ENCODE measurements at places on chromosomes 7 and 10. TPM values are rescaled to one million over a fixed set of nuclear protein-coding genes. Genes with fewer than 3 reads are reported as not detected.

Gene ST8SIA6
- 1.2 TPM for total RNA-seq

Gene ERVW-1
- total RNA-seq: not detected

Gene SEMA3C
- 90.6 TPM for total RNA-seq

Gene FAM13C
- total RNA-seq: 12.8 TPM

Gene TUBAL3
- total RNA-seq: not detected

Gene CFAP43
- total RNA-seq: 0.25 TPM

Gene SYT15
- 5.4 TPM for total RNA-seq

Gene C10orf67
- total RNA-seq: not detected

Gene NPSR1
- not detected for total RNA-seq

Gene LOXL4
- 5.2 TPM for total RNA-seq

Gene ACBD7
- not detected for total RNA-seq

Gene PRKAR2B
- 16.5 TPM for total RNA-seq

DNA sequence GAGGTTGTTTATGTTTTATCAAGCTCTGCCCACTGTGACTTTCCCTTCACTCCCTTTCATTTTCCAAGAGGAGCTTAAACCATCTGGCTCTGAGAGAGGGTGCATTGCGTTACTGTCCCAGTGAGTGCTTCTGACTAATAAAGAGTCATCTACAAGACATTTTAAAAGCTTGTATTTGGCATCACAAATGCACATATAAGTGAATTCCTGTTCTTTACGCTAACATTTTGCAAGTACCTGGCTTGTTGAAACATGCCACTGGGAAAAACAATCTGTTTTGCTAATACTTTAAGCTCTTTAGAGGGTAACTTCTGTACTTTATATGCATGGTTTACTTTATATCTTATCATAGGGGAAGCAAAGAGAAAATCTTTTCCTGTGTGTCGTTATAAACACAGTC lies 534.6 kb upstream of the POM121L12 start:
- H3K36me3 ChIP-seq: no peaks in the 10 kb centered on the region
- no peaks in the 10 kb centered on the region for H3K27me3 ChIP-seq
- H3K4me3 ChIP-seq: no peak overlapping the region

DNA sequence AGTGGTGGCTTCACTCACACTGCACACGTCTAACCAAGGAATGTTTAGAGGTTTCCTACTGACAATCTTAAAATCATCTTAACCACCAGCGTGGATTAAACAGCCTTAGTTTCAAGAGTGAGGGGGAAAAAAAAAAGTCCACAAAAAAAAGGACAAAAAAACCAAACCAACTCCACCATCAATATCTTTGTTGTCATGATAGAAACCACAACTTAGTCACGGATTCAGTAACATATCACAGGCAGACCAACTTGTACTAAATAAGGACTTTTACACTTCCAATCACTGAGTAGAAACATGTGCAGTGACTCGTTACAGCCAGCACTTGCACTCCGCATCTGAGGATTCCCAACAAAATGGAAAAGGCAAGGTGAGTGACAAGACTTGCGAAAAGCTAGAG lies 46.5 kb downstream of the FAM171A1 start:
- no peaks in the 10 kb centered on the region for H3K36me3 ChIP-seq
- H3K4me3 ChIP-seq: no peak overlapping the region
- no peaks in the 10 kb centered on the region for H3K27me3 ChIP-seq
- DNase-seq: no peak
- H3K4me1 ChIP-seq: peaks cover 22% of the 10 kb centered on the region
- no peak overlapping the region for H3K27ac ChIP-seq

GRCh38 chr10:44552726-44553125 lies 167.8 kb upstream of the CXCL12 start:
- H3K36me3 ChIP-seq: no peaks in the 10 kb centered on the region
- H3K27ac ChIP-seq: peak overlapping the region; percentile 41
- H3K27me3 ChIP-seq: no peaks in the 10 kb centered on the region
- no peak overlapping the region for H3K4me3 ChIP-seq

DNA sequence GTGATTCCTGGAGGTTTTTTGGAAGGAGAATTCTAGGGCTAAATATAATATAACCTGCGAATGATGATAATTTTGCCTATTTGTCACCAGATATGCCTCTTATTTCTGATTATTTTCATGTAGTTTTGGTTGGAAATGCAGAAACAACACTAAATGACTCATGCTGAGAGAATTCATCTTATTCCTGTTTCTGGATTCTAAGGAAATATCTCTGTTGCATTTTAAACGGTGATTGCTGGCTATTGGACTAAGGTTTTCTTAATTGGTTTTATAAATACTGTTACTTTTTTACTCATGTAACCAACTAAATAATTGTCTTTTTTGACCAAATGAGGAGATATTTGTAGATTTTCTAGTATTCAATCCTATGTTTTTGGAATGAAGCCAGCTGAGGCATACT lies 204.9 kb upstream of the NPSR1 start:
- no peak for DNase-seq
- no peaks in the 10 kb centered on the region for H3K27me3 ChIP-seq
- H3K27ac ChIP-seq: no peak overlapping the region
- H3K4me1 ChIP-seq: no peaks in the 10 kb centered on the region
- H3K4me3 ChIP-seq: no peak overlapping the region

- H3K4me3 ChIP-seq: no peak overlapping the region
- H3K4me1 ChIP-seq: no peaks in the 10 kb centered on the region
- no peak overlapping the region for H3K27ac ChIP-seq
- DNase-seq: no peak
- no peaks in the 10 kb centered on the region for H3K27me3 ChIP-seq
- H3K36me3 ChIP-seq: no peaks in the 10 kb centered on the region
Measured at GRCh38 chr10:130021383-130021950, 57.4 kb upstream of the EBF3 start.

DNA sequence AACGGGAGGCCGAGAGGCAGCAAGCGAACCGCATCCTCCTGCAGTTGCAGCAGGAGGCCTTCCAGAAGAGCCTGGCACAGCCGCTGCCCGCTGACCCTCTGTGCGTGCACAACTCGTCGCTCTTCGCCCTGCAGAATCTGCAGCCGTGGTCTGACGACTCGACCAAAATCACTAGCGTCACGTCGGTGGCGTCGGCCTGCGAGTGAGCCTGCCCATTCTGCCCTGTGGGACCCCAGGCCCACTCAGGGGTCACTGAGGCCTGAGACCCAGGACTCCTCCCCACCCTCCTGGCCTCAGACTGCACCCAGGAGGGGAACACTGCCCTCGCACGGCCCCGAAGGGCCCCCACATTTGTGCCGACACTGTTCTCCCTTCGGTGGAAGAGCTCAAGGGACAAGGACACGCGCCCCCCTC lies 5.6 kb downstream of the TLX1 start:
- peaks cover 33% of the 10 kb centered on the region for H3K4me1 ChIP-seq
- H3K27me3 ChIP-seq: peaks cover 33% of the 10 kb centered on the region
- no peak overlapping the region for H3K27ac ChIP-seq

- H3K27me3 ChIP-seq: no peaks in the 10 kb centered on the region
- no peaks in the 10 kb centered on the region for H3K4me1 ChIP-seq
- no peak overlapping the region for H3K4me3 ChIP-seq
- H3K36me3 ChIP-seq: no peaks in the 10 kb centered on the region
- H3K27ac ChIP-seq: no peak overlapping the region
Measured at GRCh38 chr7:74164985-74165456, 9.1 kb upstream of the EIF4H start.

- no peak for DNase-seq
- no peaks in the 10 kb centered on the region for H3K27me3 ChIP-seq
- H3K27ac ChIP-seq: no peak overlapping the region
- no peaks in the 10 kb centered on the region for H3K36me3 ChIP-seq
- no peak overlapping the region for H3K4me3 ChIP-seq
Measured at GRCh38 chr7:147170341-147171012, 1053.9 kb downstream of the CNTNAP2 start.

GRCh38 chr10:50388181-50388580 lies 136.9 kb upstream of the ASAH2 start:
- H3K4me1 ChIP-seq: peaks cover 33% of the 10 kb centered on the region
- H3K27ac ChIP-seq: no peak overlapping the region
- no peak for DNase-seq

DNA sequence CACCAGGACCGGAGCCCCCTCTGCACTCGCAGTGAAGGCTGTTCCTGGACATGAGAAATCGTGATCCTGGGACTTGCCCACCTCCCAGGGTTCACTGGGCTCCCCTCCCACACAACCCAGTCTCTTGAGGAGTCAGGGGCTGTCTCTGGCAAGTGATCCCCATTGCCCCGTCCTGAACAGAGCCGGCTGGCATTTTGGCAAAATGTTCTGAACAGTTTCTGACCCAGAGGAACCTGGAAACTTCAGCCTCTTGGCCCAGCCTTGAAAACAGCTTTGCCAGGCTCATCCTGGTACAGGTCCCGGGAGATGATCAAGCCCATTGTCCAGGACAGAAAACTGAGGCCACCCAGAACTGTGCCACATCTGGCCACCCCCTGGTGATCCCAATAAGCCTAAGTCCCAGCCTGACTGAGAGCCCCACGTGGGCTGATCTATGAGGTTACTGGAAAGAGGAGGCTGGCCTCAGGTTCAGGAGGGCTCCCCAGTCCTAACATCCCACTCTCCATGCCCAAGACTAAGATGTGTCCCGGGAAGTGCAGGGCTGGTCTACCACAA lies 115.7 kb downstream of the OAT start:
- H3K27me3 ChIP-seq: no peaks in the 10 kb centered on the region
- H3K4me3 ChIP-seq: no peak overlapping the region
- no peaks in the 10 kb centered on the region for H3K4me1 ChIP-seq
- no peak overlapping the region for H3K27ac ChIP-seq
- no peaks in the 10 kb centered on the region for H3K36me3 ChIP-seq
- no peak for DNase-seq

- no peaks in the 10 kb centered on the region for H3K36me3 ChIP-seq
- no peak overlapping the region for H3K27ac ChIP-seq
- peaks cover 14% of the 10 kb centered on the region for H3K4me1 ChIP-seq
- H3K27me3 ChIP-seq: no peaks in the 10 kb centered on the region
Measured at GRCh38 chr10:28180654-28181053, 122.2 kb downstream of the MPP7 start.

DNA sequence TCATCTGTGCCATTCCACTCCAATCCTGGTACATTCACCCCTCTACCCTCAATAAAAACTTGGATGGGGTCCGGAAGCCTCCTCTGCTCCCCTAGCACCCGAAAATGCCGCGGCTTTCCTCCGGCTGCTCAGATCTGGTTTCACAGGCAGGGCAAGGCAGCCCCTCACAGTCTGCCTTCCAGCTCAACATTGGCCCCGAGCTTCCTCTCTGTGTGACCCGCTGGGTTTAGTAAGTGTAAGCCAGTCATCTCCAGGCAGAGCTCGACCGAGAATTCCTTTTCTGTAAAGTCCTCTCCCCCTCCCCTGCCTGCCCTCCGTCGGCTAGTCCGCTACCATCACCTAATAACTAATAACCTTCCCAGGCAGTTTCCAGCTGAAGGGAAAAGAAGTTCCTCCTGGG lies 3.4 kb downstream of the INHBA start:
- DNase-seq: no peak
- peaks cover 22% of the 10 kb centered on the region for H3K4me1 ChIP-seq
- H3K36me3 ChIP-seq: no peaks in the 10 kb centered on the region
- H3K4me3 ChIP-seq: peak overlapping the region; percentile 43
- H3K27me3 ChIP-seq: no peaks in the 10 kb centered on the region

- H3K4me3 ChIP-seq: no peak overlapping the region
- no peak for DNase-seq
- peaks cover 20% of the 10 kb centered on the region for H3K4me1 ChIP-seq
- no peaks in the 10 kb centered on the region for H3K36me3 ChIP-seq
- no peak overlapping the region for H3K27ac ChIP-seq
Measured at GRCh38 chr7:44793919-44794318, 2.6 kb upstream of the PPIA start.

DNA sequence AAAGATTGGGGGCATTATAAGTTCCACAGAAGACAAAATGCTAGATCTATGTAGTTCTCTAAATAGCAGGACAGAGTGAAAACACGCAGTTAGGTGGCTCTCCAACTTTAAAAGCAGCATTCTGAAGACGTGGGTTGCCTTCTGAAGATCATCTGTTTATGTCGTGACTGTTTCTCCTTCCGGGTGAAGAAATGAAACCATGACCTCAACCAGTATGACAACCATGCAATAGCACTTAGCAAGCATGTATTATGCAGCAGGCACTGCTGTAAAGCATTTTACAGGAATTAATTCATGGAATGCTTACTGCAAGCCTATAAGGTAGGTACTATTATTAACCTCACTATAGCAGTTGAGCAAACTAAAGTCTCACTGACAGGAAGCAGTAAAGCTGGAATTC lies 125.2 kb downstream of the SLC25A13 start:
- H3K4me3 ChIP-seq: no peak overlapping the region
- peaks cover 11% of the 10 kb centered on the region for H3K4me1 ChIP-seq
- H3K27me3 ChIP-seq: no peaks in the 10 kb centered on the region
- H3K27ac ChIP-seq: no peak overlapping the region

DNA sequence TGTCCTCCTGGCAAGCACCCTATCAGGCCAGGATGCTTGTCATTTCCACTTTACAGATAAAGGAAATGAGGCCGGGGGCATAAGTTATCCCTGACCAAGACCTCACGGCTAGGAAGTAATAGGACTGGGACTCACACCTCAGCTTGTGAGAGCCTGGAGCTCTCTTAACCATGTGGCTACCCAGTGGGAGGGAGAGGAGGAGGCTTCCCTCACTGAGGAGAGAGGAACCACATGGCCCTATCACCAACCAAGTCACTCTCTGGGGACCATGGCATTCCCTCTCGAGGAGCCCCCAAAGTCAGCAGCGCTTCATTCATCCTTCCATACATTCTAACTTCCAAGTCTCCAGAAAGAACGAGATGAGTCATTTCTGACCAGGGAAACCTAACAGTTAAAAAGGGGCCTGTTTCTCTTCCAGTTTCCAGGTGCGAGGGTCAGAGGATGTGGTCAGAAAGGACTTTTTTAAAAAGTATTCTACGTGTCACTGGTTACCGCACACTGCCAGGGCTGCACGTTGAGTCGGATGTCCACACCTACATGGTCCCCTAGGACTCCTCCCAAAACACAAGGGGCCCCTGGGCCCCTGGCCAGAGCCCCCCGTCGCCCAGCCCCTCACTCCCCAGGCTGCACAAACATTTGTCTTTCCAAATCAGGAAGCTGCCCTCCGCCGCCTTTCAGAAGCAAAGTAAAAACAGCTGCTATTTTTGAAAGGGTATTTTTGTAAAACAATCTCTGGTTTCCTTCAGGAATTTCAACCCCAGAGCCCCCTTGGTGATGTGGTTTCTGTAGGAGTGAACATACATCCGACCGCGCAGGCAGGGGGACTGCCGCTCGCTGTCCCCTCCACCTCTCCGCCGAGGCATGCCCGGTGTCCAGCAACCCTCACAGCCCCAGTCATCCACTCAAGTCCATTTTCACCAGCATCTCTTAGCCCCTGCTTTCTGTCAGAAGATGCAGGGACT lies 128.2 kb upstream of the CHST15 start:
- no peaks in the 10 kb centered on the region for H3K36me3 ChIP-seq
- no peaks in the 10 kb centered on the region for H3K27me3 ChIP-seq
- DNase-seq: no peak
- H3K4me1 ChIP-seq: peaks cover 9% of the 10 kb centered on the region
- H3K27ac ChIP-seq: no peak overlapping the region

Measured in vagina (tissue), 2 donors.